Islet precursor cell (in vitro differentiated cells): ENCODE measurements at places on chromosomes 12 and 14.

DNA sequence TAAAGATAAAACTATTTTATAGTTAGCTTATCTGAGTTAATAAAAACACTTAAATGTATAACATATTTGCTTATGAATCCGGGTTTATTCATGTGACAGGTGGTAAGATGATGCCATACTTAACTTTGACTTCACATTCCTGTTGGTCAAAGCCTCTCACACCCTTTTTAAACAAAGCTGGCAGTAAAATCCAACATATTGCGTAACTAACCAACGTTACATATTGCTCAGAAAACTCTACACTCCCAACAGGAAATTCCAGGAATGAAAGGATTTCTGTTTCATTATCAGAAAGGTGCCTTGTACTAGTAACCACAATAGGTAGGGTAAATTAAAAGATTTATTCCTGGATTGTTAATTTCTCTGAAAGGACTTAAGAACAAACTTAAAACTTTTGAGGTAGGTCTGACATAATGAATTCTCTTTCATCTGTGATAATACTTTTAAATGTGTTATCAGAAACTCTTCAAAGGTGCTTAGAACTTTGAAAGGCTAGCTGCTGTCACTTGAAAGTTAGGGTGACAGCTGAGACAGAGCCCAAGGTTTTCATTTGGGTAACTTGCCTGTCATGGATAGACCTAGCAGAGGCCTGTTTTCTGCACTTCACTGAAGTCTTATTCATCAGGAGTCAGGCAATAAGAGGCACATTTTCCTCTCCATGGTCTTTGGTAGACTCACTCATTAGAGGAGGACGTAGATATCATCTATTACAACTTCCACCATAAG lies 23.8 kb upstream of the CATSPERB start:
- DNase-seq, result no peak

DNA sequence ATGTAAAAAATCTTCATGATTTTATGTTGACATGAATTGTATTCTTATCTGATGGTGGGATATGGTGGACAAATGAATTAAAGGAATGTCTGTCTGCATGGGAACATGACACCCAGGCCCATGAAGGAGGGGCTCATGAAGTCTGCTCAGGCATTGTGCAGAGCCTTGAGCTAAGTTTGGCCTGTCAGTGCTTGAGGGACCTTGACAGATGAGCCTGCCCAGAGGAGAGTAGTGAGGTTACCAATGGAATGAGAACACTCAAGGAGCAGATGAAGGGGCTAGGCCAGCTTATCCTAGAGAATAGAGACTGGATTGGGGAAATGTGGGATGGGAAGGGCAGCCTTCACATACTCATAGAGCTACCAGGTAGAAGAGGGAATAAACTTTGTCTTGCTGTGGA lies 68.8 kb downstream of the TMX1 start:
- DNase-seq, result peak; percentile 76

- no peak for DNase-seq
Observed at GRCh38 chr12:23504043-23504442, 445.4 kb downstream of the SOX5 start.

GRCh38 chr12:57621497-57622292 lies 10.5 kb downstream of the ARHGEF25 start:
- DNase-seq, result peak; percentile 83

DNA sequence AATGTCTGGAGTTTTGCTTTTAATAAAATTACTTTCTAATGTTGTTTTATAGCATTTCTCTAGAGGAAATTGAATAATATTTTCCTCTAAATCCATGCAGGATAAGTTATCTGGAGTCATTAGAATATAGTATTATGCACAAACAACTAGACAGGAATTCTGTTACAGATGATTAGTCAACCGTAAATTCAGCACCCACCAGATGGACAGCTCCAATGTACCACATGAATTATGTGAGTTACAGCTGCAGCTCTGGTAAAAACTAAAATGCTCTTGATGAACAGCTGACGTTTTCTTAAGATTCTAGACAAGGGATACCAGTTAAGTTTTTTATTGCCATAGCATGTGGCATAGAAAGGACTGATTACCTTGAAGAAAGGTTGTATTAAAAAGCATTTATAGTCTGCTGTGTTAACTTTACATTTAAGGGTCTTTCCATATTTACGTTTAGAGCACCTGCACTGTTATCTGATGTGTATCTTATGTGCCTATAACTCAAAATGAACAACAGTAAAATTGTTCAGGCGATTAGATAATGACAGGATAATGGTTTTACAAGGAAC lies 321.4 kb upstream of the LRFN5 start:
- peak; percentile 58 for DNase-seq

DNA sequence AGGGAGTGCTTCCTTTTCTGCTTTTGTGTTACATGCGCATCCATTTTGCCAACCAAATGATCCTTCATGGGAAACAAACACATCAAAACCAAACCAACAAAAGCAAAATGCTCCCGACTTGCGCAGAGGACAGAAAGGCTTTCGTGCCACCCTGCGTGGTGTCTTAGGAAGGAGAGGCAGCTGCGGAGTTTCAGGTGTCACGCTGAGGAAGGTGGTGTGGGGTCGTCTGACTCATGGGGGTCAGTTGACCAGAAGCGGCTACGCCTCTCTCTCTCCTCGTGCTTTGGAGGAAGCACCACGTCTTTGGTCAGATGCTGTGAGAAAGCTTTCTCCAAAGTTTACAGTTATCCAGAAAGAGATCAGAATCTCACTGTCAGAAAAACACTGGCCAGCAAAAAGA lies 7.9 kb downstream of the EMP1 start:
- peak; percentile 73 for DNase-seq

DNA sequence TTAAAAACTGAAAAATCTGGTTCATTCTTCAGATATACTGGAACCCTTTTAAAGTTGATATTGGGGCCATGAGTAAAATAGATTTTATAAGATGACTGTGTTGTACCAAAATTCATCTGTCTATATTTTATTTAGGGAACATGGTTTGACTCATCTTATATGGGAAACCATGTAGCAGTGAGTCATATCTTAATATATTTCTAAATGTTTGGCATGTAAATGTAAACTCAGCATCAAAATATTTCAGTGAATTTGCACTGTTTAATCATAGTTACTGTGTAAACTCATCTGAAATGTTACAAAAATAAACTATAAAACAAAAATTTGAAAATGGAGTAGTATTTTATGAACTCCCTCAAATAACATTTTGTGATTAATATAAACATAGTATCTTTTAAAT lies 14.2 kb downstream of the PTGER2 start:
- no peak for DNase-seq

DNA sequence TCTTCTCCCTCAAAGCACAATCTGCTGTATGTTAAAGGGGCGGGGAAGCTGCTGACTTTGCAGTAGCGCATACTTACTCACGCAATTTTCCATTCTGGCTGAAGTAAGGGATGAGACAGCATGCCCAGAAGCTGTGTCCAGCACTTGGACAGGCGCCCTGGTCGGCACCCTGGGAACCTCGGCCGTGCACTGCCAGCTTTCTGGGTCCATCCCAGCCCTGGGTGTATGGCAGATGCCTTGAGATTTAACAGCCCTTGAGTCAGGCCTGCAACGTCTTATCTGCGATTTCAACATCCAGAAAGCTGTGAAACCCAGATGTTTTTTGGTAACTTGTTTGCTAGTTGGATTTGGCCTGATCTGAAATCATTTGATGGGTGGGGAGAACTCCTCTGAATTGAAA lies 16.1 kb downstream of the EML1 start:
- peak; percentile 66 for DNase-seq

DNA sequence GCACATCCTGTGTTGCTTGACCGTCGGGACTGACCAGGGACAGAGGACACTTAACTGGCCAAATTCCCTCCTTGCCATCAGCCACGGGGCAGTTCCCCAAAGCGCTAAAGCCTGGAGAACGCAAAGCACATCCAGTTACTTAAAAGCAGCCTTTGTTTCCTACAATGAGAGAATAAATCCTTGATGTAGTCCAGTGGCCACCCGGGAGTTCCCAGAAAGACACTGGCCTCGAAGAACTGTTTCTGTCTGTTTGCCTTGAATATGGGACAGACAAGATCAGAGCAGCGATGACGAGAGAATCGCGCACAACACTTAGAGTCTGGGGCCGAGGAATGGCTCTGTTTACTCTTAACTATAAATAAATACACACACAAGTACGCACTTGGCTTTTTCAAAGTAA lies 102.2 kb downstream of the TNFAIP2 start:
- DNase-seq, result no peak

DNA sequence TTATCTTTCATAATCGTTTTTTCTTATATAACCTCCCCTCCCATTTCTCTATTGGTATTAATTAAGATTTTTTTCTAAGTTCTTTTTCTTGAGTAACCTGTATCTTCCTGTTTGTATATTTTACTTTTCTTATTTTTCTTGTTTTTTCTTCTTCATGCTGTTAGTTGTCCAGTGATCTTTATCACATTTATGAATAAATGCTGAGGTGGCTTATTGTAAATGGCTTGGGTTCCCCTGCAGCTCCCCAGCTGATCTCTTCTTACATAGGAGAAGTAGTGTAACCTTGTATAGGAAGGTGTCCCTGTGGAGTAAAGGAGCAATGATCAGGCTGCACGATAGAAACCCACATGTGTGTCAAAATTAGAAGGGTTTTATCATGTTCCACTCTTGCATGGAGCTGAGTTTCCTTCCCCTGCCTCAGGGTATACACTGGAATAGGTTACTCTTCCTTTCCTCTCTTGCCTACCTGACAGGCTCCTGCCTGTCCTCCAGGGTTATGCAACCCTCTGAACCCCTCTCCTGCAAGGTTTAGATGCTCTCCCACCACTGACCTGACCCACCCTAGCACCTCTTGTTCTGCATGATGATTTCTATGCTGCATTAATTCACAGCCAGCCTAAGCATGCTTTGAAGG lies 334.8 kb upstream of the RGS6 start:
- DNase-seq, result no peak

- DNase-seq, result no peak
Observed at GRCh38 chr12:74981541-74981940, 228.1 kb downstream of the KCNC2 start.

DNA sequence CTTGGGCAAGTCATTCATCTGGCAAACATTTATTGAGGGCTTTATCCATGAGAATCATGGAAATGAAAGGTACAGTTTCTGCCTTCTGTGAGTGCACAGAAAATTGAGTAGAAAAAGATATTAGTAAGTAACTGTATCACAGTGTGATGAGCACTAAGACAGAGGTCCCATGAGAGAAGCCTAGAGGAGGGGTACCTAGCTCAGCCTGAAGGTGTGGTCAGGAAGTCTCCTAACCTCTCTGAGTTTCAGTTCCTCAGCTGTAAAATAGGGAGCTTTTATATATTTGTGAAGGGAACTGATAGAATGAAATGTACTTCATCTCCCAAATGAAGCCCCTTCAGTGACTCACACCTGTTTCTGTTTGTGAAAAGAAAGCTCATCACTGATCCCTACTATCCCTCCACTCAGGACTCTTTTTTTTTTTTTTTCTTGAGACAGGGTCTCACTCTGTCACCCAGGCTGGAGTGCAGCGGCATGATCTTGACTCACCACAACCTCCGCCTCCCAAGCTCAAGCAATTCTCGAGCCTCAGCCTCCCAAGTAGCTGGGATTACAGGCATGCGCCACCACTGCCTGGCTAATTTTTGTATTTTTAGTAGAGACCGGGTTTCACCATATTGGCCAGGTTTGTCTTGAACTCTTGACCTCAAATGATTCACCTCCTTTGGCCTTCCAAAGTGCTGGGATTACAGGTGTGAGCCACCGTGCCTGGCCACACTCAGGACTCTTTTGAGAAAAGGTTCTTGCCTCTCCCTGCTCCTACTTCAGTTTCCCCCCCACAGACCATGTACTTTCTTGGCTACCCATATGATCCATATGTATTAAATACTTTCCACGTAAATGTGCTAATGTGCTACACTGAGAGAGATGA lies 93.7 kb upstream of the FUT8 start:
- no peak for DNase-seq

GRCh38 chr14:95125221-95125620 lies 32.1 kb downstream of the DICER1 start:
- no peak for DNase-seq

- DNase-seq, result no peak
Observed at GRCh38 chr12:101038289-101038871, 171.7 kb downstream of the SLC5A8 start.

DNA sequence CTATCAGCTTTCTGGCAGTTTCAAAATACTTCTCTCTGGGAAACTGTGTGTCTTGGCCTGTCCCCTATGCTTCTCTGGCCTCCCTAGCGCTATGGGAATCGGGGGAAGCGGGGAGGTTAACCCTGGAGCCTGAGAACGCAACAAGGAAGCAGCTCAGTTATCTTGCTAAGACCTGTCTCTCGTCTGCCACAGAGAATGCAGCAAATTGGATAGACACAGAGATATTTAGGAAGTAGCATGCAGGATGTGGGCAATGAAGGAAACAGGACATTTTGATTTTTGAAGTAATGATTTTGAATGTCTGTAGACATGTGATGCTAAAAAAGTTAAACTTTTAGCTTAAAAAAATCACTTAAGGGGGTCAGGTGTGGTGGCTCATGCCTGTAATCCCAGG lies 6.6 kb upstream of the CALCOCO1 start:
- DNase-seq, result no peak

DNA sequence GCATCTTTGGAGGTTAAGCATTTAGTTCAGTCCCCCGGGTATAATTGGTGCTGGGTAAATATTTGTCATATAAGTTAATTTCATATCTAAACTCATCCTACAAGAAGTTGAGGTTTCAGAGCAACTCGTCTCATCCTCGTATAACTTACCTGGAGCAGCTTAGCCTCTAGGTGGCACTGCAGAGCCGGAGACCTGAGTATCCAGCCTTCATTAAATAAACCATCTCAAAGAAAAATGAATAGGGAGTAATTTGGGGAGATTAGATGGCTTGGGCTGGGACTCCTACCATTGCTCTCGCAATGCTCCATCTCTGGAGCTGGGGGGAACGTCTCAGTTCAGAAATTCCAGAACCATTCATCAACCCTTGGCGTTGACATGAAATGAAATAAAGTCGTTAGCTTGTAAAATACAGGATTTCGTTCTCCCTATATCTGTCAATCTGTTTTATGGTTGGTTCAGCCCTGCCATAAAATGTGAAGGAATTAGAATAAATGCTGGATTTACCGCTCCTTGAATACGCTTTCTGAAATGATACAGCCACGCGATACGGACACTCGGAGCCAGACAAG lies 122.9 kb upstream of the TMEM132D start:
- DNase-seq, result peak; percentile 78

- no peak for DNase-seq
Observed at GRCh38 chr14:100159094-100159864, at the start of gene DEGS2. DEGS2 (minus strand) TSS chr14:100159645; CDS start chr14:100159587, 58 bp downstream.

DNA sequence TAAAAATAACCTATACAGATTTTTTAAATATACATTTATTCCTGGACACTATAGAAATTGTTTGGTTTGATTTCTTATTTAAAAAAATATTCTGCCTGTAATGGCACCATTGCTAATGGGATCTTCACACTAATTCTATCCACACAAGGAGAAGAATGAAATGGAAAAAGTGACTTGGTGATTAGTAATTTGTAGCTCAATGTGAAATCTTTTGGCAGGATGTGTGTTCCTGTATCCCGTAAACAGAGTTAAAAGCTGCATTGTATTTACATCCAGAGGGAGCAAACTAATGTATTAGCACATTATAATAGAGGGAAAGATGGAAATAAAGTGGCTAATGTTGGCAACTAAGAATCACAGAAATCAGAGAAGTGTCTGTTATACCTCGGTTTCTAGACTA lies 1455.3 kb upstream of the FLRT2 start:
- no peak for DNase-seq
